Naive thymus-derived CD8-positive, alpha-beta T cell (primary cell): ENCODE measurements at places on chromosomes 2 and 18. TPM values are rescaled to one million over a fixed set of nuclear protein-coding genes. Genes with fewer than 3 reads are reported as not detected.

DNA sequence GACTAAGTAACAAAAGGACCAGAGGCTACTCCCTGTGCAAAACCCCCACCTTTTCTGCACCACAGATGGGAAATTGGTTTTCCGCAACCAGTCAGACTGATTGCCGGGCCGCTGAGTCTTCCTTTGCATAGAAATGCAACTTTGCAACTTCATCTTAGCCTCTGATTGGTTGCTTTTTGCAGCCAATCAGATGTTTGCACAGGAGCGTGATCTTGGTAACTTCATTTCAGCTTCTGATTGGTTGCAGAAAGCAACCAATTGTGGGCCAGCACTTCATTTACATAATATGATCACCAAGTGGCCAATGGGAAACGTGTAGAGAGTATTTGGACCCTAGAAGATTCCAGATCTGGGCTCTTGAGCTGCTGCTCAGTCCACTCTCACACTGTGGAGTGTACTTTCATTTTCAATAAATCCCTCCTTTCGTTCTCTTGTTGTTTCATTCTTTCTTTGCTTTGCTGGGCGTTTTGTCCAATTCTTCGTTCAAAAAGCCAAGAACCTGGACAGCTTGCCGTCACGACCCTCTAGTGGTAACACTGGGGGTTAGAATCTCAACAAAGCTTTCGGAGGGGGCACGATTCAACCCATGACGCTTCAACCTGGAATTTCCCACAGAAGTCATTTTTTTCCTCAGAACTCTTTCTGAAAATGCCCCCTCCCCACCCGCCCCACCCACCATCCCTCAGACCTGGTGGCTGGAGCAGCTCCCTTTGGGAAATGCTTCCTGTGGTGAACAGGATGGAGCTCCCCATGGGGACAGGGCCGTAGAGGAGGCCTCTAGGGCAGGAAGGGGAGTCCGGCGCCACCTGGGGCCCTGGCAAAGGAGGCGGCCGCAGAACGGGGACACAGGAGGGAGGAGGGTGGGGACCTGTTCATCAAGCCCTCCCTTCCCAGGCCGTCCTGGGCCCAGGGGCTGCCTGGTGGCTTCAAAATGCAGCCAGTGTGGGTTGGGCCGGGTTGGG, 31.8 kb upstream of the KCNF1 start:
- H3K4me1 ChIP-seq = peaks cover 2% of the 10 kb centered on the region
- peak overlapping the region; percentile 94 for H3K4me3 ChIP-seq
- H3K27me3 ChIP-seq = peaks cover 14% of the 10 kb centered on the region
- no peaks in the 10 kb centered on the region for H3K36me3 ChIP-seq
- DNase-seq = no peak

Gene MARCO
- total RNA-seq = not detected

Gene CPO
- not detected for total RNA-seq

- DNase-seq = no peak
- H3K27me3 ChIP-seq = no peaks in the 10 kb centered on the region
- H3K4me1 ChIP-seq = peaks cover 36% of the 10 kb centered on the region
- H3K36me3 ChIP-seq = peaks cover 46% of the 10 kb centered on the region
- peak overlapping the region; percentile 50 for H3K4me3 ChIP-seq
- H3K27ac ChIP-seq = peak overlapping the region; percentile 52
These were observed 1.4 kb downstream of the CAD start for GRCh38 chr2:27218614-27219013.

Gene KIAA2012
- not detected for total RNA-seq

DNA sequence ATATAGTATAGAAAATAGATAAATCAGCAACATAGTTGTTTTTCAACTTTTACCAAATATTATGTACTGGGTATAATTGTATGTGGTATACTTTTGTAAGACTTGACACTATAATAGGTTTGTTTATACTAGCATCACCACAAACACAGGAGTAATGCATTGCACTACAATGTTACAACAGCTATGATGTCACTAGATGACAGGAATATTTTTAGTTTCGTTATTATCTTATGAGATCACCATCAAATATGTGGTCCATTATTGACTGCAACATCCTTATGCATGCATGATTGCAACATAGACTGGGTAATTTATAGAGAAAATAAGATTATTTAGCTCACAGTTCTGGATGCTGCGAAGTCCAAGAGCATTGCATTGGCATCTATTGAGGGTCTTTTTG, 678.4 kb upstream of the ZNF804A start:
- H3K27me3 ChIP-seq = no peaks in the 10 kb centered on the region
- no peaks in the 10 kb centered on the region for H3K36me3 ChIP-seq
- no peak overlapping the region for H3K4me3 ChIP-seq
- no peaks in the 10 kb centered on the region for H3K4me1 ChIP-seq

- no peak overlapping the region for H3K27ac ChIP-seq
- DNase-seq = no peak
- no peak overlapping the region for H3K4me3 ChIP-seq
- no peaks in the 10 kb centered on the region for H3K4me1 ChIP-seq
These were observed 154.1 kb downstream of the SOCS6 start for GRCh38 chr18:70442933-70443332.

Gene SNTG2
- total RNA-seq = 8.8 TPM

Gene AFF3
- total RNA-seq = 11.9 TPM

- no peak overlapping the region for H3K27ac ChIP-seq
- no peaks in the 10 kb centered on the region for H3K27me3 ChIP-seq
- DNase-seq = no peak
- no peak overlapping the region for H3K4me3 ChIP-seq
- no peaks in the 10 kb centered on the region for H3K4me1 ChIP-seq
- H3K36me3 ChIP-seq = peaks cover 5% of the 10 kb centered on the region
These were observed 161.5 kb upstream of the FOSL2 start for GRCh38 chr2:28231110-28231631.

DNA sequence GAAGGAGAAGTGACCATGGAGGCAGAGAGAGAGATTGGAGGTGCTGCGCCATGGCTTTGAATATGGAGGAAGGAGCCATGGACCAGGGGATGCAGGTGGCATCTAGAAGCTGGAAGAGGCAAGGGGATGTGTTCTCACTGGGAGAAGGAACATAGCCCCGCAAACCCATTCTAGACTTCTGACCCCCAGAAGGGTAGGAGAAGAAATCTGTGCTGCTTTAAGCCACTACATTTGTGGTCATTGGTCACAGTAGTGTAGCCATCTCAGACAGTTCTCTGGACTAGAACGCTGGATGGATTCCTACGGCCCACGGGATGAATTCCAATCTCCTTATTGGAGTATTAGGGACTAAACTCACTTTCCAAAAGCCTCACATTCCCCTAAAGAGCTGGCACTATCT, 67.8 kb downstream of the PTGR3 start:
- no peak overlapping the region for H3K27ac ChIP-seq
- H3K36me3 ChIP-seq = peaks cover 8% of the 10 kb centered on the region
- no peak for DNase-seq

- H3K36me3 ChIP-seq = peaks cover 13% of the 10 kb centered on the region
- H3K4me1 ChIP-seq = peaks cover 5% of the 10 kb centered on the region
- no peaks in the 10 kb centered on the region for H3K27me3 ChIP-seq
- H3K4me3 ChIP-seq = no peak overlapping the region
- H3K27ac ChIP-seq = no peak overlapping the region
These were observed 89.7 kb downstream of the USP40 start for GRCh38 chr2:233476651-233477547.

DNA sequence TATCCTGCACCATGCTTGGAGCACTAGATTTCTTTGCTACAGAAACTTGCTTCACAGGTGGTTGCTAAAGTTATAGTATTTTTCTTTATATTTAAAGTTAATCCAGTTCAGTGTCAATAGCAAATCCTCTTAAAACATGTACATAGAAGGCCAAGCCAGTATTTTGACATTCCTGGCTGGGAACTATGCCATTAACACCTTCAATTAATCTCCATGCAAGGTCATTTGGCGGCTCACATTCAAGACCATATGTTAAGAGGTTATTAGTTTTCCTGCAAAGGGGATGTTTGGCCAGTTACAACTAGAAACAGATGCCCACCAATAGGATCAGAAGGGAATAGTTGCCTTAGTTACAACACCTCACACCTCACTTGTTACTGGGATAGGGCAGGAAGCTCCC, 261.3 kb upstream of the MEIS1 start:
- DNase-seq = no peak
- no peak overlapping the region for H3K4me3 ChIP-seq
- no peak overlapping the region for H3K27ac ChIP-seq
- H3K27me3 ChIP-seq = no peaks in the 10 kb centered on the region
- H3K36me3 ChIP-seq = no peaks in the 10 kb centered on the region

- H3K36me3 ChIP-seq = no peaks in the 10 kb centered on the region
- DNase-seq = no peak
- H3K27me3 ChIP-seq = no peaks in the 10 kb centered on the region
These were observed 53.3 kb upstream of the COL5A2 start for GRCh38 chr2:189232759-189233406.

Gene POTEC
- total RNA-seq = not detected

Gene GPAT2
- total RNA-seq = 9.9 TPM

GRCh38 chr2:138814123-138814898, 34.1 kb upstream of the NXPH2 start:
- H3K4me3 ChIP-seq = no peak overlapping the region
- H3K36me3 ChIP-seq = no peaks in the 10 kb centered on the region
- H3K4me1 ChIP-seq = no peaks in the 10 kb centered on the region
- no peak for DNase-seq
- no peak overlapping the region for H3K27ac ChIP-seq

GRCh38 chr18:76314496-76314895, 180.5 kb downstream of the ZNF516 start:
- no peak overlapping the region for H3K4me3 ChIP-seq
- no peak for DNase-seq
- no peak overlapping the region for H3K27ac ChIP-seq

Gene CRACDL
- 0.88 TPM for total RNA-seq

GRCh38 chr2:180646756-180647155, 333.6 kb upstream of the UBE2E3 start:
- H3K36me3 ChIP-seq = no peaks in the 10 kb centered on the region
- H3K4me3 ChIP-seq = no peak overlapping the region
- peaks cover 4% of the 10 kb centered on the region for H3K27me3 ChIP-seq
- H3K27ac ChIP-seq = no peak overlapping the region
- no peaks in the 10 kb centered on the region for H3K4me1 ChIP-seq

DNA sequence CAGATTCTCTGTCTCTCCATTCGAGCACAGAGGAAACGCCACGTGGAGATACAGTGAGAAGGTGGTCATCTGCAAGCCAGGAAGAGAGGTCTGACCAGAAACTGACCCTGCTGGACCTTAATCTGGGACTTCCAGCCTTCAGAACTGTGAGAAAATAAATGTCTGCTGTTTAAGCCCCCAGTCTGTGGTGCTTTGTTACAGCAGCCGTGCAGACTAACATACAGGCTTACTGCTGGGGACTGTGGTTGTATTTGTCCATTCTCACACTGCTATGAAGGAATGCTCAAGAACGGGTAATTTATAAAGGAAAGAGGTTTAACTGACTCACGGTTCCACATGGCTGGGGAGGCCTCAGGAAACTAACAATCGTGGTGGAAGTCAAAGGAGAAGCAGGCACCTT, 432.7 kb downstream of the IRS1 start:
- peaks cover 7% of the 10 kb centered on the region for H3K27me3 ChIP-seq
- no peak overlapping the region for H3K4me3 ChIP-seq
- no peaks in the 10 kb centered on the region for H3K4me1 ChIP-seq
- no peak overlapping the region for H3K27ac ChIP-seq
- no peaks in the 10 kb centered on the region for H3K36me3 ChIP-seq

DNA sequence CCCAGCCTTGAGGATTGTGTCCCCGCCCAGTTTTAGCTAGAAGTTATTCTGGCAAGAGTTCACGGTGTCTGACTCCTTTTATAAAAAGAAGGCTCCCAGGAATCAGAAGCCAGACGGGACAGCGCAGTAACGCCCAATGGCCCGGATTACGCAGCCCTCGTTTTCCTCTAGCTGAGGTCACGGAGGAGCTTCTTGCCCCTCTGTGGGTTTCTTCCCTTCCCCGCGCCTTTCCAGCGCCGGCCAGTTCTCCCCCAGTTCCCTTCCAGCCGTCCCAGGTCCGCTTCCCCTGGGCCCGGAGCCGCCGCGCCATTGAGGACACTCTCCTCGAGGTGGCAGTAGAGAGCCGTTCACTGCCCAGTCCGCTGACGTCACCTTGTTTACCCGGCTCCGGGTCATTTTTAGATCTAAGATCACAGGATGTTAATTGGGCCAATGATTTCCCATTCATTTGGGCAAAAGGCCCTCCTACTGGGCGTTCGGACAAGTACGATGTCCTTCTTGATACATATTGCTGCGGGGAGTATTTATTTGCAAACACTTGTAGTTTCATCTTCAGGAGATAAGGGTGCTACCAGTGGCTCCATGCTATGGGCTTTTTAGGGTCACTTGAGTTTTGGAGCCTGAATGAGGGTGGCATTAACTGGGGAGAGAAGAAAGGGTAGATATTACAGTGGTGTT, 81.5 kb upstream of the PPM1B start:
- H3K27me3 ChIP-seq = no peaks in the 10 kb centered on the region
- H3K4me3 ChIP-seq = peak overlapping the region; percentile 75
- H3K4me1 ChIP-seq = peaks cover 24% of the 10 kb centered on the region
- peak overlapping the region; percentile 97 for H3K27ac ChIP-seq
- no peaks in the 10 kb centered on the region for H3K36me3 ChIP-seq
- DNase-seq = peak; percentile 79

Gene KCNF1
- total RNA-seq = not detected

Gene KCNJ3
- total RNA-seq = not detected

GRCh38 chr2:24930768-24931167, 10.7 kb upstream of the ADCY3 start:
- no peaks in the 10 kb centered on the region for H3K36me3 ChIP-seq
- peaks cover 4% of the 10 kb centered on the region for H3K4me1 ChIP-seq
- no peak overlapping the region for H3K4me3 ChIP-seq
- DNase-seq = no peak

Gene PRR30
- total RNA-seq = not detected

DNA sequence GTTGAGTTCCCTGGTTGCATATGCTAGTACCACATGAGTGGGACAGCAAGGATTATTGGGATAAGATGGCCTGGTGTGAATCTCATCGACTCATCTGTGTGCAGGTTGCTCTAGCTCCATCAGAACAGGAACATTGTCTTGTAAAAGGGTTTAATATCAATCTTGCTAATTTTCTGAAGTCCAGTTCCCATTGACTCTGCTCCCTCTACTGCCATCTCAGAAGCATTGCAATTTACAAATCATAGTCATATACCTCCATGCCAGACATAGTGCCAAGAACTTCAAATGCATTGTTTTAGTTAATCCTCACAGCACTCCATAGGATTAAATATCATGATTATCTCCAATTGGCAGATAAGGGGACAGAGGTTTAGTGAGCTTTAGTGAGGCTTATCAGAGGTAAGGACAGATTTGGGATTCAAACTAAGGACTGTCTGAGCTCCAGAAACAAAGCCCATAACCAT, 4.8 kb upstream of the STAT4 start:
- H3K4me3 ChIP-seq = no peak overlapping the region
- H3K27me3 ChIP-seq = peaks cover 2% of the 10 kb centered on the region
- no peaks in the 10 kb centered on the region for H3K36me3 ChIP-seq
- peaks cover 24% of the 10 kb centered on the region for H3K4me1 ChIP-seq

DNA sequence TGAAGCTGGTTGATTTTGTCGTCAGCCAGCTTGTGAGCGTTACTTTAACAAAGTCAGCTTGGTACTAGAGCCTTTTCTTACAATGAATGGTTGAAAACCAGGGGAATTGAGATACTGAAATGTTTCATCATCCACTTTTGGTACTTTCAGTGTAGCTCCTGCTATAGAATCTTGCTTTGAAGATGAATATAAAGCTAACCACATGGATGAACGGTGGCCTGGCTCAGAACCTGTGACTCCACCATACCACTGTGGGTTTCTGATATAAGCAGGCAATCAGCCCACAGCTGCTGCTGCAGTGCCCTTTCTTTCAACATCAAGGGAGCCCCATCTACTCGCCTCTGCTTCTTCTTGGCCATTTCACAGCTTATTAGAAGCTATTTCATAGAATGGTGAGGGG, 53.2 kb upstream of the GPR45 start:
- H3K4me1 ChIP-seq = peaks cover 4% of the 10 kb centered on the region
- peaks cover 4% of the 10 kb centered on the region for H3K36me3 ChIP-seq
- H3K27me3 ChIP-seq = peaks cover 20% of the 10 kb centered on the region
- no peak for DNase-seq

Gene PARD3B
- total RNA-seq = 3.8 TPM

Gene ZFP36L2
- 274 TPM for total RNA-seq

Gene FAM110C
- total RNA-seq = 0.16 TPM

Gene NRP2
- total RNA-seq = 1.1 TPM
